ENCODE measurements at places on chromosomes 4 and X.

DNA sequence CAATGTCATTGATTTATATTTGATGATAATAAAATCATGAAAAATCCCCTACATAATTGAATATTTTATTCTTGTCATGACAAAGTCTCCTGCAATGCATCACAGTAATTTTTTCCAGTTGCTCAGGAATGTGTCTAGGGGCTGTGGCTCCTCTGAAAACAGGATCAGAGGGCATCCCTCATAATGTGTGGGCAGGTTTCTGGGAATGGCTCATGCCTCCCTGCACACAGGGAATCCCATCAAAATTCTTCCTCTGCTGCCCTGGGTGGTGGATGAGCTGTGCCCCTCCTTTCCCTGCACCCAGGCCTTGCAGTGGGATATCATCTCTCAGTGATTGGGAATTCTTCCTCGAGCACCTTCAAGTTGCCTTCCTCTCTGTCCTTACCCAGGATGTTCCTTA, 20.4 kb upstream of the PUDP start:
- DNase-seq: no peak

- no peak for DNase-seq
Observed at GRCh38 chr4:61406677-61407076, 206.6 kb downstream of the ADGRL3 start.

- no peak for DNase-seq
Observed at GRCh38 chrX:20947411-20947912, 426.8 kb upstream of the CNKSR2 start.

GRCh38 chrX:1434871-1435240, 17.9 kb downstream of the ASMTL start:
- DNase-seq: no peak

GRCh38 chr4:98261405-98262291, 464 bp downstream of the RAP1GDS1 start:
- peak; percentile 19 for DNase-seq

DNA sequence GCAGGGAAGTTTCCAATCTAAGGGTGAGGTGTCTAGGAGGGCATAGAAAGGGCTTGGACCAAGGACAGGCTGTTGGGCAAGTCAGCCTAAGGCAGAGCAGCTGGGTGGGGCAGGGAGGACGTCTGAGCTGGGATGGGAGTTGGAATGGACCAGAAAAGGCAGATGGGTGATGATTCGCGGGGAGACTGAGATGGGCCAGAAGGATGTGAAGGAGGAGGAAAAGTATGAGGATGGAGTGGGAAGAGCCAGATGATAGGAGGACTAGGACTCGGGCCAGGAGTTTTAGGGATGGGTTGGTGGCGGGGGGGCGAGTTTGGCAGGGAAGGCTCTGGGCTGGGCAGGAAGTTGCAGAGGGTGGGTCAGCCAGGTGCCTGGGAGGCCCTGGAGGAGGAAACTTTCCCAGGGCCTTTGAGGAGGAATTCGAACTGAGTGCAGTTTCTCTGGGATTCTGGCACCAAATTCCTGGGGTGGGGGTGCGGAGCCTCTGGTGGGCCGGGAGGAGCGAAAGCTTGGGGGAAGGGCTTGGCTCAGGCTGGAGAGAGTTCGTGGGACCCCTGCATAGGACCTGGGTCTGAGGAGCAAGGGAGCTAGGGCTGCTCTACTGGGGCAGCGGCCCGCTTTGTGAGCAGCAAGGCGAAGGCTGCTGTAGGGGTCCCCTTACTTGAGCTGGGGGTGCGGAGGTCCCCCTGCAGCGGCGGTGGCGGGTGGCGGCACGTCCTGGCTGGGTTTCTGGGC, 8.7 kb upstream of the TIMP1 start:
- no peak for DNase-seq

DNA sequence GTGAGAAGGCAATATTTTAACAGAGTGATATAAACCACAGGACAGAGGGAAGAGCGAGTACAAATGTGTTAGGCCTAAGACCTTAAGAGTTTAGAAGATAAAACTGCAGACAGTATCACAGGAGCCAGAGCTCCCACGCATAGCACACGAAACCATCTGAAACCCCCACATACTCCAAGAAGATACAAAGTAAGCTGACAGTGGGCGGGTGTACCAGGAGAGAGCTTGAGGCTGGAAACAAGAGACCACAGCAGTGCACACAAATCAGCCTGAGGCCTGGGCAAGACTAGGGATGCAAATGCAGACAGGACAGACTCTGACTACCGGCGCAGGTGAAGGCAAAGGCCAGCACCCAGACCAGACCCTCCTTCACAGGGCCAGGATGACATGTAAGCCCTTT, 54.1 kb upstream of the ARHGAP24 start:
- DNase-seq: no peak

DNA sequence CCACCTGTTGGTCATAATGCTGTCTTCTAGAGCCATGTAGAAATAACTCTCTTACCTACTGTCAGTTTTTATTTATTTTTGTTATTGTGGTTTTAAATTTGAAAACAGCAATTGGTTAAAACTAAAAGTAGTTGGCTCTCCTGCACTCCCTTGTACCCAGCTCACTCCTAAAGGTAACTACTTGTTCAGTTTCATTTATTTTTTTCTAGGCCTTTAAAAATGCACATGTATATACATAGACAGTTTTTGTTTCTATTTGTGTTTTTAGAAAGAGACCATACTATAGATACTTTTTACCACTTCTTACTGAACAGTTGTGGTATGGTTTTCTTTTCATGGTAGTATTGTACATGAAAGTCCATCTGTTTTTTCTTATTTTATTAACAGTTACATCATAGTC, 16.8 kb downstream of the SMAD1 start:
- DNase-seq: no peak

- DNase-seq: no peak
Observed at GRCh38 chrX:47674776-47675175, 15.8 kb upstream of the UXT start.

DNA sequence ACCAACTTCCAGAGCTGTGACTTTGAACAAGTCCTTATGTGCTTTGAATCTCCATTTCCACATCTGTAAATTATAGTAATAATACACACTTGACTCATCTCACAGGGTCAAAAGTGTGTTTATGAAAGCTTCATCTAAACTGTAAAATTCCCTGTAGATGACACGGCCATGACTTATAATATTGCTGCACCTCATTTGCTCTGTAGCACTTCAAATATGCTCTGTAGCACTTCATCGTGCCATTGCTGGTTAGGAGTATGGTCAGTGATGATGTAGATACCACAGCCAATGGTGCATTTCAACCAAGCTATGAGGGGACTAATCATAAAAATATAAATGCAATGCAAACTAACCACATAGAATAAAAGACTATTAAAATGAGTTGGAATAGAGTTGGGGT, 318.6 kb downstream of the ANK2 start:
- no peak for DNase-seq

DNA sequence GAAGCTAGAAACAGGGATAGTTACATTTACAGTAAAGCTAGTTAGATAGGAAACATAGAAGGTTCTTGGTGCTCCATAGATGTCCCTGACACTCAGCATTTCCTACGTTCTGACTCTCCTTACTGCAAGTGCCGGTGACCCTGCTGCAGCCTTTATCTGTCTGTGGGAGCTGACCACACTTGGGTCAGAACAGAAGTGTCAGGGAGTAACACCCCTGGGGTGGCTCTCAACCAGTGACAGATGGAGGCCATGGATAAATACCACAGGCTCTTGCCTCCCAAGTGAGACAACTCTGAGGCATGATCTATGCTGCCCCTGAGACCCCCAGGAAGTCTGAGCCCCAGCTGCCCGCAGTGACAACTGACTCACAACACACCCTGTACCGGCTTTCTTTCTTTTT, 69.8 kb downstream of the ANXA3 start:
- no peak for DNase-seq

DNA sequence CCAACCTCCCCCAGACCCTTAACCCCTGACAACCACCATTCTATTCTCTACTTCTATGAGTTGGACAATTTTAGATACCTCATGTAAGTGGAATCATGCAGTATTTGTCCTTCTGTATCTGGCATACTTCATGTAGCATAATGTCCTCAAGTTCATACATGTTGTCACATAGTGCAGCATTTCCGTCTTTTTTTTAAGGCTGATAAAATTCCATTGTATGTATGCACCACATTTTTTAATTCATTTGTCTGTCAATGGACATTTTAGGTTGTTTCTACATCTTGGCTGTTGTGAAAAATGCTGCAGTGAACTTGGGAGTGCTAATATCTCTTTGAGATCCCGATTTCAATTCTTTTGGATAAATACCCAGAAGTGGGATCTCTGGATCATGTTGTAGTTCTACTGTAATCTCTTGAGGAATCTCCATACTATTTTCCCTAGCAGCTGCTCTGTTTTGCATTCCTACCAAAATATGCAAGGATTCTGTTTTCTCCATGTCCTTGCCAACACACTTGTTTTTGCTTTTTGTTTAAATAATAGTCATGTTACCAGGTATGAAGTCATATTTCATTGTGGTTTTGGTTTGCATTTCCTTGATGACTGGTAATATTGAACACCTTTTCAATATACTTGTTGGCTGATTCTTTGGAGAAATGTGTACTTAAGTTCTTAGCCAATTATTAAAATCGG, 48.8 kb upstream of the ADAD1 start:
- DNase-seq: peak; percentile 13

DNA sequence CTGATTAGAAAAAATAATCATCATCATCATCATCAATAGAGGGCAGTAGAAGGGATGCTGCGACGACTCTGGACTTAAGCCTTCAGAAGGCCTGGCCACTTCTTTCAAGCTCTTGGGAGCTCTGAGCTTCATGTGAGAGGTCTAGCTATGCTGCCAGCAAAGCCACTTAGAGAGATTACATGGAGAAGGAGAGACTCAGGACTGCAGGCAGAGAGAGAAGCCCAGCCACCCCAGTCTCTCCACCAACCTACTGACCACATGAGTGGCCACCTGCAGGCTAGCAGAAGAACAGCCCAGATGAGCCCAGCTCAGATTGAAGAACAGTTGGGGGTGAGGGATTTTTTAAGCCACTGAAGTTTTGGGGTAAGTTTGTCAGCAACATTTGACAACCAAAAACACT, 17.1 kb upstream of the TMEM150C start:
- no peak for DNase-seq

GRCh38 chr4:19835429-19835828, 416.3 kb upstream of the SLIT2 start:
- no peak for DNase-seq

DNA sequence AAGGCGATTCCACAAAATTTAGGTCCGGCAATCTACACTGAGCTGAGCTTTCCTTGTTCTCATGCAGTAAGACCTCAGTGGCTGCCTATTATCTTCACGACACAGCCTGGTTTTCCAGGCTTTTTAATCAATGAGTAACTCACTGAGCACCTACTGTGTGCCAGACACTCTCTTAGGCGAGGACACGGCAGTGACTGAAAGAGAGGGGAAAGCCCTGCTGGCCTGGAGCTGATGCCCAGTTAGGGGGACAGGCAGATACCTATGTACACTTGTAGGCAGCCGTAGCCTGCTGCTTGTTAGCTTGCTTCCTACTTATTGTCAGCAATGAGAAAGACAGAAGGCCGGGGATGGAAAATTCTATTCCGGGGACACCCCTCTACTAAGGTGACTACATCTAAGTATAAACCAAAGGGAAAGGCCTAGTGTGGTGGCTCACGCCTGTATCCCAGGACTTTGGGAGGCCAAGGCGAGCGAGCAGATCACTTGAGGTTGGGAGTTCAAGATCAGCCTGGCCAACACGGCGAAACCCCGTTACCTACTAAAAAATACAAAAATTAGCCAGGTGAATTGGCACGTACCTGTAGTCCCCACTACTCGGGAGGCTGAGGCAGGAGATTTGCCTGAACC, 3.8 kb downstream of the WDR1 start:
- no peak for DNase-seq

- DNase-seq: no peak
Observed at GRCh38 chrX:88366314-88366713, 380.7 kb upstream of the CPXCR1 start.

GRCh38 chr4:53192496-53192895, 173.4 kb downstream of the SCFD2 start:
- DNase-seq: no peak

- DNase-seq: no peak
Observed at GRCh38 chr4:184641451-184641850, 7.8 kb downstream of the CASP3 start.

GRCh38 chrX:72060196-72060920, 71.4 kb downstream of the RTL5 start:
- no peak for DNase-seq

- DNase-seq: no peak
Observed at GRCh38 chr4:14545163-14545562, 457.1 kb upstream of the CPEB2 start.

DNA sequence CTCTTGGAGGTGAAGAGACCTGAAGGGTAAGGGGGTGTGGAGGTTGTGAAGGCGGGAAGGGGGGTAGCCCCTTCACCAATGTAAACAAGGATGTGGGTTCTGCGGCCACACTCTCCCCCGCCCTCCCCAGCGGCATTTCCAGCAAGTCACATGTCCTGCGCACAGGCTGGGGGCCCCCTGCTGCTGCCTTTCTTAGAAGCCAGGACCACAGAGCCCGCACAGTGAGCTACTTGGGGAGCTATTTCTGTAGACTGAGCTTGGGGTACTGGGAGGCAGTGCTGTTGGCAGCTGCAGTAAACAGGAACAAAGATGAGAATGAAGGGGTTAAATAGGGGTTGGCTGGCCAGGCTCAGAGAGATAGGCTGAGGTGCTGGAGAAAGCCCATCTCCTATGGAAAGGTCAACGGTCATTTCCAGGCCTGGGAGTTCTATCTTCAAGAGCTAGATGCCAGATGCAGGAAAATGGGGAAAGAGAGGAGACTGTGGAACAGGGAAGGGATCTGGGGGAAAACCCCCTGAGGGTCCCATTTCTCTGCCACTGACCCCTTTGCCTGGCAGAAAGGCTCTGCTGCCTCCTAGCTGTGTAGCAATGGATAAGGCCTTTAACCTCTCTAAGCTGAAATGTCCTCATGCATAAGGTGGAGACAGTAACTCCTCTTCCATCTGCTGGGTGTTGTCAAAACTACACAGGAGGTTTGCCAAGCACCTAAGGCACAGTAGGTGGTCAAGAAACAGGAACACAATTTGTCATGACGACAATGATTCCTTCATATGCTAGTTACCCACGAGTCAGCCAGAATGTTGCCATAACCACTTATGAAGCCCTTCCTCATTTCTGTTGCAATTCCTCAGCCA, 18.5 kb upstream of the PIM2 start:
- peak; percentile 90 for DNase-seq

- DNase-seq: no peak
Observed at GRCh38 chrX:66013194-66013816, 26.6 kb downstream of the VSIG4 start.

DNA sequence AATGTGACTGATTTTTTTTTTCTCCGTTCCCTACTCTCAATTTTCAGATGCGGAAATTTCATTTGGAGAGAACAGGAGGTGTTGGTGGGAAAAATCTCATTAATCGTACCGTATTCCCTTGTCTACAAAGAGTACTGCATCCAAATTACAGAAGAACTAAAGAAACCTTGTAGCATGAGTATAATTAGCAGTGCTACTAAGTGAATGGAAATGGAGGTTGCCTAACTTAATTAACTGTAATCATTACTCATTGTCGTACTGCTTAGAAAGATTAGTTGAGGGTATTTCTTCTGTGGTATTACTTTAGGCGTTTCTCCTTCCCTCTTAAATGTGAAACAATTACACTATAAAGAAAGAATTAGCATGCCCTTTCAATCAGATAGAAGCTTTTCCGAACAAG, 81.7 kb downstream of the DMD start:
- no peak for DNase-seq

All from CD4-positive, alpha-beta T cell treated with Interleukin-15 for 4 hours (primary cell).